Fibroblast of mammary gland (primary cell): ENCODE measurements at places on chromosomes 3 and 15.

GRCh38 chr3:13425689-13426088 is 5.6 kb upstream of the NUP210 start:
- DNase-seq = no peak

DNA sequence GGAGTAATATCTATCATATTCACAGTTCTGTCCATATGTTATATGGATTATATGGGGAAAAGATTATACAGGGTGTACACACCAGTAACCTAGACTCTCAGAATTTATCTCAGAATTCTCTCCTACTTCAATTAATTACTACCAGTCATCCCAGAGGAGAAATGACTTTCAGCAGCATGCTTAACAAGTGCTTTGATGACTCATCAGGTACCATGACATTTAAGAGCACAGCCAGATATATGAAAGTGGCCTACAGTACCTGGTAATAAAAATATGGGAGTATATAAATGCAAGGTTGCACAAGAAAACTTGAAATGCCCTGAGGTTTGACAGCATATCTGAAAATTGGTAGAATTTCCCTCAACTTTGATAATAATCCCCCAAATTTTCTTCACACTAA is 1273.0 kb downstream of the OTOL1 start:
- peak; percentile 45 for DNase-seq

- DNase-seq = no peak
Measured at GRCh38 chr3:138782755-138783154, 52.0 kb downstream of the PIK3CB start.

DNA sequence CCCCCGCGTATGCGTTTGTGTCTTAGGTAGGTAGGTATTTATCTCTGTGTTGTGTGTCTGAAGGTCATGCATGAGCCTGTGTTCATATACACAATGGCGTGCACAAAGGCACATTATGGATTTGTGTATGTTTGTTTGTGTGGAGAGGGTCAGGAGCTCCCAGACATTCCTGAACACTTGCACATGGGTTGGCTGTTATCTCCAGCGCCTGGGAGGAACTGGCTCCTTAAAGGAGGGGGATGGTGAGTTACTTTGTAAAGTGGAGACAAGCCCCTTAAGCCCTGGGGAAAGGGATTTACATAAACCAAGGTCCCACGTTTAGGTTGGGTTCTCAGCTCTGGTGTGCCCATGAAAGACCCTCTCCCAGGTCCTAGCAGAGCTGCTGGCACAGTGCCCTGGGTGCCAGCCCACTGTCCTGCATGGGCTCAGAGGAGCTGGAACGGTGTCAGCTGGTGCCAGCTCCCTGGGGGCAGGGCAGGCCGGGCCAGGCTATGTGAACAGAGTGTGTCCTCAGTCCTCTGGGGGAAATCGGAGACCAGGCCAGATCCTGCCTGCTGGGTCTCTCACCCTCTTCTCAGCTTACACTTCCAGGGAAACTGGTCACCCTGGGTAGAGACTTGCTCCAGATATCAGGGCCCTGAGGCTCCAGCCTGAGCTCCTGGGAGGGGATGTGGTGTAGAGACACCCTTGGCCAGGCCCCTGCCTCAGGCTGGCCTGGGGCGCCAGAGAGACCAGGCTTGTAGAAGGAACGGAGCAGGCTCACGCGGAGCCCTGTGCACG is 25.1 kb downstream of the SNX33 start:
- DNase-seq = peak; percentile 52

- no peak for DNase-seq
Measured at GRCh38 chr3:160226026-160226907, 1.0 kb downstream of the C3orf80 start.

GRCh38 chr3:89289574-89290190 is 182.3 kb downstream of the EPHA3 start:
- DNase-seq = no peak

DNA sequence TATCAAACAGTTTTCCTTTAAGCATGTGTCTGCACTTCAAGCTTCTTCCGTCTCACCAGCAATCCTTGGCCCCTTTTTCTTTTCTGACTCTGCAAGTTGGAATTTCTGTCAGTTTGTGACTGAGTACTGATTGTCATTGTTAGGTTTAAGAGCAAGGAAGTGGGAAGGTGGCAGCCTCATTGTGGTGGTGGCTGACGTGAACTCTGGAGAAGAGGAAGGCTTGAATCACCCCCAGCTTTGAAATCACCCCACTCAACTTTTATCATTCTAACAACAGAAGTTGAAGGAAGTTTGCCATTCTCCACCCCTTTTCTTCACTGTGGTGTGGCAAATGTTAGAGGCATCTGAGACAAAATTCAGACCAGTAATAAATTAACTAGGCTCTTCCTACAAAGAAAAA is 231.6 kb upstream of the AGTR1 start:
- peak; percentile 42 for DNase-seq

GRCh38 chr15:48866141-48866563 is 11.8 kb upstream of the EID1 start:
- DNase-seq = peak; percentile 42

- DNase-seq = no peak
Measured at GRCh38 chr15:100900795-100901169, 18.4 kb upstream of the LRRK1 start.

DNA sequence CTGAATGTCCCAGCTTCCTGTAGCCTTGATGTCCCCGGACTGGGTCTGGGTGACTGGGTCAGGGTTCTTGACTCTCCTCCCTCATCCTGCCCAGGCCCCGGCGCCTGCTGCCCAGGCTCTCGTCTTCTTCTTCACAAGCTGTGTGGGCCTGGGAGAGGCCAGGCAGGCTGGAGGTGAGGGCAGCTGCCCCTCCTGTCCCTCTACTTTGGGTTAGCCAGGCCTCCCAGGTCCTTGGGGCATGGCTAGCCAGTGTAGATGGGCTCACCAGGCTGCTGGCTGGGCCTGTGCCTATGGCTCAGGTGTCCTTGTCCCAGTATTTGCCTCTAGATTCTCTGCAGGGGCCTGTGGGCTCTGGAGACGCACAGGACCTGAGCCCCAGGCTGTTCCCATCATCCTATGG is 31.8 kb downstream of the TKT start:
- no peak for DNase-seq

- DNase-seq = no peak
Measured at GRCh38 chr3:130414457-130414856, 69.0 kb downstream of the COL6A5 start.

GRCh38 chr3:36993326-36994283 is at the start of gene MLH1:
MLH1 (plus strand) TSS chr3:36993518; CDS start chr3:36993548, 30 bp downstream.
- peak; percentile 100 for DNase-seq

GRCh38 chr3:48990636-48991469 is 812 bp downstream of the P4HTM start:
- DNase-seq = no peak

DNA sequence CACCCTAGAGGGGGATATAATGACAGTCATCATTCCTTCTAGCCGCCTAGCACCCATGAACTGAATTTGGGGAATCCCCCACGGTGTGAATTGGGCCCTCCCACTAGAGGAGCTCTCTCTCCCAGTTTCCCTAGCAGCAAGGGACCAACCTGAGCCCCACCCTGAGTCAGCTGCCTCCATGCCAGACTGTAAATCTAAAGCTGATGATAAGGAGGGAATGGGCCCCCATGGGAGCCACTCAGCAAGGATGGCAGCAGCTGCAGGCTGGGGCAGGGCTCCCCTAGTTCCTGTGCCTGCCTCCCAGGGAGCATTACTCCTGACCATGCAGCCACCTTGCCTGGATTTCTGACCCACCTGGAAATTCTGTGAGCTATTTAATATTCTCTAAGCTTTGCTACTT is 57.0 kb upstream of the PXYLP1 start:
- no peak for DNase-seq

- no peak for DNase-seq
Measured at GRCh38 chr3:146861262-146861661, 256.1 kb upstream of the PLSCR5 start.

DNA sequence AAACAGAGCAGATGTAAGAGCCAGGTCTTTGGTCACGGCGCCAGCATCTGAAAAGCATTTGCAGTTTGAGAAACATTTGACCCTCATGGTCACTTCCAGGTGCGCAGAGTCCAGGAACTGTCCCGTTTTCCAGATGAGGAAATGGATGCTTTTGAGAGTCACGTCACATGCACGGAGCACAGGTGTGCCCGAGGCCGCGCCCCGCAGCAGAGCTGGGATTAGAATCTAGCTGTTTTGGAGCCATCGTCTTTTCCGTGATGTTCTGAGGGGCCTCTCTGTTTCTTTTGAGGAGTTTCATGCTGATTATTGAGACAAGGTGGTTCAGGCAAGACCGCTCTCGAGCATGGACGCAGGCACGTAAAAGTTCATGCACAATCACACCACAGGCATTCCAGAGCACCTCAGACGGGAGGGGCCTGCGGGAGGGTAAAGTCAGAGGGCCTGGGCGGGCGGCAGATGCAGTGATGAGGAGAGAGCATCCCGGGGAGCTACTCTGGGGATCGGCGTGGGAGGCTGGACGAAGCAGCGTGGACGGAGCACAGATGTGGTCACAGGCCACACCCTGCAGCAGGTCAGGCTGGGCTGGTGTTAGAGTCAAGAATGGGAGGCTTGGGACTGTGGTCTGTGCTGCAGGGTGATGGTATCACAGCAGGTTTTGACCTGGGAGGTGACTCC is 139.2 kb upstream of the MEF2A start:
- no peak for DNase-seq

DNA sequence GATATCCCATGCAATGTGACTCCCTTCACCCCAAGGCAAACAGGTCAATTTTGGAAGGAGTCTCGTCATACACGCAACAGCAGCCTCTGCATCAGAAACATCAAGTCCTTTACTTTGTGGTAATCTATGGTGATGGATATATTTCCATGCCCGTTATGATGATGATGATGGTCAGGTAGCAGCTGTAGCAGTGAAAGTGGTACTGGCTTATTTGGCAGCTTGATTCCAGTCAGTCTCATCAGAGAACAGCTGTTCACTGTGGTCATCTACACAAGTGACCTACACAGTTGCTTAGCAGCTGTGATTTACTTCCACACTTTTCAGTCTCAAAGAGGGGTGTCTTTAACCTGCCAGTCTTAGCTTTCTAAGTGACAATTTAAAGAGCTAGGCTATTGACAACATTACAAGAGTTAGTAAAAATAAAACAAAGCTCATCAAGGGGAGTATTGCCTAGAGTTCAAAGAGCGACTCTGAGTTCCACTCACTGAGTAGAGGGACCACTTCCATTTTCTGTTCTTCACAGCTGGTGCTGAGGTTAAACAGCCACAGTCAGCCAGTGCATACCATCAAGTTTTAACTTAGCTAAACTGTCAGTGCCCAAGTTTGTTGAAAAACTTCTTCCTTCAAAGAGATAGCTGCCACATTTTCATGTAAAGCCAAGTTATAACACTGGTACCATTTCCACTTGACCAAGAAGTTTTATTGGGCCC is 587.4 kb upstream of the KCNMB2 start:
- no peak for DNase-seq

- DNase-seq = no peak
Measured at GRCh38 chr3:172687501-172687900, 23.4 kb downstream of the NCEH1 start.

GRCh38 chr3:53712817-53713388 is 133.3 kb downstream of the CHDH start:
- no peak for DNase-seq

DNA sequence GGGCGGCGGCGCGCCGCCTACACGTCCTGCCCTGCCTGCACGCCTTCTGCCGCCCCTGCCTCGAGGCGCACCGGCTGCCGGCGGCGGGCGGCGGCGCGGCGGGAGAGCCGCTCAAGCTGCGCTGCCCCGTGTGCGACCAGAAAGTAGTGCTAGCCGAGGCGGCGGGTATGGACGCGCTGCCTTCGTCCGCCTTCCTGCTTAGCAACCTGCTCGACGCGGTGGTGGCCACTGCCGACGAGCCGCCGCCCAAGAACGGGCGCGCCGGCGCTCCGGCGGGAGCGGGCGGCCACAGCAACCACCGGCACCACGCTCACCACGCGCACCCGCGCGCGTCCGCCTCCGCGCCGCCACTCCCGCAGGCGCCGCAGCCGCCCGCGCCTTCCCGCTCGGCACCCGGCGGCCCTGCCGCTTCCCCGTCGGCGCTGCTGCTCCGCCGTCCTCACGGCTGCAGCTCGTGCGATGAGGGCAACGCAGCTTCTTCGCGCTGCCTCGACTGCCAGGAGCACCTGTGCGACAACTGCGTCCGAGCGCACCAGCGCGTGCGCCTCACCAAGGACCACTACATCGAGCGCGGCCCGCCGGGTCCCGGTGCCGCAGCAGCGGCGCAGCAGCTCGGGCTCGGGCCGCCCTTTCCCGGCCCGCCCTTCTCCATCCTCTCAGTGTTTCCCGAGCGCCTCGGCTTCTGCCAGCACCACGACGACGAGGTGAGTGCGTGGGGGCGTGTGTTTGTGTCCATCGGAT is 602 bp downstream of the TRIM71 start:
- peak; percentile 5 for DNase-seq

- peak; percentile 36 for DNase-seq
Measured at GRCh38 chr3:193974191-193974652, 161.7 kb upstream of the HES1 start.

GRCh38 chr3:74591946-74592345 is 22.5 kb downstream of the CNTN3 start:
- no peak for DNase-seq

DNA sequence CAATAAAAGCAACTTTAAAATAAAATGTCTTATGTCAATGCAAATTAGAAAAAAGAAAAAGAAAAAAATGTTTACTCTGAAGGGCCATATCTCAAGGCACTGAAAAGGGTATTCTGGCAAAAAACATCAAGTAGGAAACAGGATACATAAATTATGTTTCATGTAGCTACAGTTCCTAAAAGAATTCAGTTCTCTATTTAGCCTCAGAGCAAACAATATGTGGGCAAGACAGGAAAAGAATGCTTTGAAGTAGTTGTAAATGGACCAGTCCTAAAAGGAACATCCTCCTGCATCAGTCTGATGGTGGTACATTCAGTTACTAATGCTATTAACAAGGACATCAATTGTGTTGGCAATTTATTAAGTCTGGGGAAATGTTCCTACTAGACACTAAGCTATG is 8.1 kb downstream of the COMMD2 start:
- DNase-seq = no peak

GRCh38 chr3:119318876-119319275 is 24.7 kb downstream of the ARHGAP31 start:
- peak; percentile 70 for DNase-seq

- no peak for DNase-seq
Measured at GRCh38 chr15:29573197-29573838, 248.9 kb downstream of the TJP1 start.
